ENCODE measurements at places on chromosomes 6 and 20.

DNA sequence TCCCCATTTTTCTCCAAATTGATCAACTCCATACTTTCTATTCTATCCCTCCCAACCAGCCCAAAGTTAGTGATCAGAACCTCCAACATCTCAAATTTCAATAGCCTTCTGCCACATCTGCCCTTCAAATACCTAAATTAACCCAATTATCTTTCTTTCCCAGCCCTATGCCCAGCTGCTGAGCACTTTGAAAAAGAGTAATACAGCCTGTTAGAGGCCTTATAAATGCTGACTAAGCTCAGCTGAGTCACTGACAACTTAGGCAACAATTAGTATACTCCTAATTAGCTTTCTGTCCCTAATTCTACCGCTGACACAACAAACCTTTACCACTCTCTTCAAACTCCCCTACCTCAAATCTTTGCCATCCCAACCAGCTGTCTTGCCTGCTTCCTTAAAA, 23.5 kb downstream of the RUNX2 start:
- no peak for DNase-seq

DNA sequence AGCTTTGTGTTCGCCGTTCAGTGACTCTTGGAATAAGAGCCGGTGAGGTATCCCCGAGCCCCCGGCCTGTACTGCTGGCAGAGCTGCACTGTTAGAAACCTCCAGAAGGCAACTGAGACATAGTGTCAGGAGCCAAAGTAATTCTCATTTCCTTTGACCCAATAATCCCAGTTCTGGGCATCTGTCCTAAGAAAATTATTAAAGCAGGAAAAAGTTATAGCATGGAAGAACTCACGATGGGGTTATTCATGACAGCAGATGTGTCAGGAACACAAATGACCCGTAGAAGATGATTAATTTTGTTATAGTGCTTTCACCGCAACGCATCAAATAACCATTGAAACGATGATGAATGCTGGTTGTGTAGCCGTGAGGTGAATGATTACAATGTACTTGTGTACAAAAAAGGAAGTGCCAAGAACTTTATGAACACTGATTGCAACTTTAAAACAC, 20.3 kb downstream of the CYP21A2 start:
- no peak for DNase-seq

DNA sequence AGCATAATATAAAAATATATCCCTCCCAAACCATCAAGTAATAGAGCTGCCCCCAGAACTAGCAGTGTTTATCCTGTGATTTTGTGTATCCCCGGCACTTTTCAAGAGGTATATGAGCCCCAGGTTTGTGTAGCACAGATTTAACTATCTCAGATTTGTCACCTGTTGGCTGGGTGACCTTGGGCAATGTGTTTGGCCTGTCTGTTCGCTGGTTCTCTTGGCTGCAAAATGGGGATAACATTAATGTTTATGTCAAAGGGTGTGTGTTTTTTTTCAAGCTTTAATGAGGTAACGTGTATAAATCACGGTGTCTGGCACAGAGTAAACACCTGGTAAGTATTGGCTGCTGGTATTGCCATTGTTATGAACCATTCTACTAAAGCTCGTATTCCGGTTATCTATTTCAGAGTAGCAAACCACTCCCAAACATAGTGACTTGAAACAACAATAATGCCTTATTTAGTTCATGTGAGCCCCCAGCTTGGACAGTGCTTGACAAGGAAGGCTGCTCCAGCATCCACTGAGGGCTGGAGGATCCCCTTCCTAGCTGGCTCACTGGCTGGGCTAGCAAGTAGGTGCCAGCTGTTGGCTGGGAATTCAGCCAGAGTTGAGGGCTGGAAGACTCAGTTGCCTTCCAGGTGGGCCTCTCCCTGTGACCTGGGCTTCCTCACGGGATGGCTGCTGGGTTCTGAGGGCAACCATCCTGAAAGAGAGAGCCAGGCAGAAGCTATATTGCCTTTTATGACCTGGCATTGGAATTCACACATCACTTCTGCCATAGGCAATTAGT, 36.2 kb downstream of the PDRG1 start:
- no peak for DNase-seq

DNA sequence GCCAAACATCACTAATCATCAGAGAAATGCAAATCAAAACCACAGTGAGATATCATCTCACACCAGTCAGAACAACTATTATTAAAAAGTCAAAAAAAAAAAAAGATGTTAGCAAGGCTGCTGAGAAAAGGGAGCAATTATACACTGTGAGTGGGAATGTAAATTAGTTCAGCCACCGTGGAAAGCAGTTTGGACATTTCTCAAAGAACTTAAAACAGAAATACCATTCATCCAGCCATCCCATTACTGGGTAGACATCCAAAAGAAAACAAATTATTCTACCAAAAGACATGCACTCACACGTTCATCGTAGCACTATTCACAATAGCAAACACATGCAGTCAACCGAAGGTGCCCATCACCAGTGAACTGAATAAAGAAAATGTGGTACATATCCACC, 213.9 kb downstream of the TTLL2 start:
- no peak for DNase-seq

DNA sequence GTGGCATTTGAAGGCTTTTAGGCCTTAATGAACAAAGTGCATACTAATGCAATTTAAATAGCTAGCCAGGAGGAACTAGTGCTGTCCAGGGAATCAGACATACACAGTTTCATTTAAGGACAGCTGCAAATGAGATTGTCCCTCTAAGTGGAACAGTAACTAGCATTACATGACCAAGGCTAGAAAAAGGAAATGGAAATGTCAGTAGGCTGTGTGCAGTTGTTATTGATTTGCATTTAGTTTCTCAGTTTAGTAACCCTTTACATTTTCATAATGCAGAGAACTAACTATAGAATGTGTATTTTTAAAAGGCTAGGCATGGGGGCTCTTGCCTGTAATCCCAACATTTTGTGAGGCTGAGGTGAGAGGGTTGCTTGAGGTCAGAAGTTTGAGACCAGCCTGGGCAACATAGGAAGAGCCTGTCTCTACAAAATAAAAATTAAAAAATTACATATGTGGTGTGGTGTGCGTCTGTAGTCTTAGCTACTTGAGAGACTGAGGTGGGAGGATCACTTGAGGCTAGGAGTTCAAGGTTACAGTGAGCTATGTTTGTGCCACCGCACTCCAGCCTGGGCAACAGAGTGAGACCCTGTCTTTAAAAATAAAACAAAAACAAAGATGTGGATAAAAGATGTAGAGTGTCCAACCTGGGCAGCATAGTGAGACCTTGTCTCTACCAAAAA, 468.0 kb downstream of the UTRN start:
- DNase-seq, result peak; percentile 34

- DNase-seq, result peak; percentile 56
These were observed 82.1 kb downstream of the ADAT2 start for GRCh38 chr6:143368426-143368825.

DNA sequence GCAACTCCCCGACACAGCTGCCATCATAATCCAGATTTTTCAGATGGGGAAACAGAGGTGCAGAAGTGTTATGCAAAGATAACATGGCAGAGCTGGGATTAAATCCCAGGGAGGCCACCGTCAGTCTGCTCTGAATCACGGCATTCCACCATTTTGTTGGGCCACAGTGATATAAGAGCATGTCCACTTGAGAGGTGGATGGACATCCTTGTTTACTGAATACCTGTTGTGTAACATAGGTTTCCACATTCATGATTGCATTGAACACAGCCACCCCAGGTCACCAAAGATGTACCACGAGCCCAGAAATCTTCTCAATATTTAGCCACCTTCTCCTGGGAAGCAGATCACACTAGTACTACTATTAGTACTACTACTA, 191.5 kb downstream of the LRFN2 start:
- DNase-seq, result no peak

DNA sequence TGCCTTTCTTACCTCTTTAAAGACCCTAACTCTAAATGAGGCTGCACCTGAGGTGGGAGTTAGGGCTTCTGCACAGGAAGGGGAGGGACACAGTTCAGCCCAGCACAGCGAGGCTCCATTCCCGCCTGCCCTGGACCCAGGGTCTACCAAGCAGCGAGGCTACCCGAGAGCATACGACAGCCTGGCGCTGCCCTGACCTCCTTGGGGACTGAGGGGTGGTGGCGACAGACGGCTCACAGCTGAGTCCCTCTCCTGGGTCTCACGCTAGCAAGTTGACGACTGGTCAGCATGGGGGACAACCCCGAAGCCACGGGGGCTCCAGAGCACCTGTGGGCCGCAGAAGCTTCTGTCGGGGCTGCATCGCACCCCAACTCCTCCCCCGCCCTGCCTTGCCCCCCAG, 24.4 kb downstream of the SLC17A9 start:
- no peak for DNase-seq

DNA sequence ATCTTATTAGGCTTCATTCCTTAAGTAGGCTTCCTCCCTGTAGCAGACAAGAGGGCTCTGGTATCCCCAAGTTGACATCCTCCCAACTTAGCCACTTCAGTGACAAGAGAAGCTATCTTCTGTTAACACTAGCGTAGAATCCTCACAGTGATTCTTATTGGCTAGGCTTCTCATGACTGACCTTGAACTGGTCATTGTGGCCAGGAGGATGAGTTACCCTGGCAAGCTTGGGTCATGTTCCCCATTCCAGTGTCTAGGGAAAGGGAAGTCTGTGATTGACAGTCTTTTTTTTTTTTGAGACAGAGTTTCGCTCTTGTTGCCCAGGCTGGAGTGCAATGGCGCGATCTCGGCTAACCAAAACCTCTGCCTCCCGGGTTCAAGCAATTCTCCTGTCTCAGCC, 7.1 kb downstream of the CDKAL1 start:
- DNase-seq, result no peak

Measured in GM12878 (cell line).